ENCODE measurements at places on chromosomes 5 and 9.

DNA sequence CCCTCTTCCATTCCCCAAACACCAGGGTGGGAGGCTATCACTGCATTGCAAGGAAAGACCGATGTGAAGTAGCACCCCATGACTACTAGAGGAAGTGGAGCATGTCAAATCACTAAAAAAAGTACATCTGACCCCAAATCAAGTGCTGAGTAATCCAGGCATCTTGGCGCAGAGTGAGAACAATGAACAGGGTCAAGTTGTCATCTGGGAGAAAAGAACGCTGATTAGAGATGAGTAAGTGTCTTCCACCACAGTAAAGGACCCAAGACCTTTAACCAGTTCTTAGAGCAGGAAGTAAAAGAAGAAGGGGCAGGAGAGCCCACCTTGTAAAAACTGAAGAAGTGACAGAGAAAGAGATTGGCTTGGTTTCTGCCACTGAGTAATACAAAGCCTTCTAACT, 75.0 kb upstream of the RAD23B start:
- no peak for DNase-seq

DNA sequence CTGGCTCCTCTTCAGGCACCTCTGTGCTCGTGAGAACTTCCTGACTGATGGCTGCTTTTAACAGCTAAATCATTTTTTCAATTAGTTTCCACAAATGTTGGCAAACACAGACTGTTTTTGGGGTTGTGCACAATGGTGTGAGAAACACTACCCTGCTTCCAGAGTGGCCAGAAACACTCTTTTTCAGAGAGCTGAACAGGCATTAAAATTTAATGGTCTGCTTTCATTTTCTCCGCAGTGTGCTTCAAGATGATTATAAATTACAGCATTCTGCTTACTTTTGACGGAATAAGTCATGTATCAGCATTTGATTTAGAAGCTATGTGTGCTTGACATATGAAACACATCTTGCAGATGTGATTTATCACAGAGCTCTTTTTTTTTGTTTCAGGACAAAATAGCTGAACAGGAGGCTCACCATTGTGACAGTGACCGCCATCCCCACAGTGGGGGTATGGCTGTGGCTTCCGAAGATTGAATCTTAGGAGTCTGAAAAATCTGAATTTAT, 454.5 kb upstream of the ZNF608 start:
- no peak for DNase-seq

- DNase-seq: no peak
Measured at GRCh38 chr5:179171251-179171815, 111.2 kb downstream of the ZNF354C start.

- DNase-seq: no peak
Measured at GRCh38 chr9:70642341-70642740, 227.9 kb upstream of the KLF9 start.

DNA sequence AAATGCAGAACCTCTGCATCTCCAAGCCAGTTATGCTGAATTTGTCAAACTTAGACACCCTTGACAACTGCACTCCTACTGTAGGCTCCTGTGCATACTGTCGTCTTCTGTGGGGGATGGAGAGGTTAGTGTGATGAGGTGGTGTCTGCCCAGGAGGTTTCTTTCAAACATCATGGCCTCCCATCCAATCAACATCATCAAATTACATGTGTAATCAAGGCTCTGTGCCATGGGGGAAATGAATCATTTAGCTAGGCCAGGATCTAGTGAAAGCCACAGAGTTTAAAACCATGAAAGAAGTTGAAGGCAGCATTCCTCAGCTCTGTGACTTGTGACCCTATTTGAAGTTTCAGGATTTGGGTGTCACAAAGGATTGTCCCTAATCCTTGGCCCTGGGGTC, 240.6 kb downstream of the MARCHF11 start:
- no peak for DNase-seq

DNA sequence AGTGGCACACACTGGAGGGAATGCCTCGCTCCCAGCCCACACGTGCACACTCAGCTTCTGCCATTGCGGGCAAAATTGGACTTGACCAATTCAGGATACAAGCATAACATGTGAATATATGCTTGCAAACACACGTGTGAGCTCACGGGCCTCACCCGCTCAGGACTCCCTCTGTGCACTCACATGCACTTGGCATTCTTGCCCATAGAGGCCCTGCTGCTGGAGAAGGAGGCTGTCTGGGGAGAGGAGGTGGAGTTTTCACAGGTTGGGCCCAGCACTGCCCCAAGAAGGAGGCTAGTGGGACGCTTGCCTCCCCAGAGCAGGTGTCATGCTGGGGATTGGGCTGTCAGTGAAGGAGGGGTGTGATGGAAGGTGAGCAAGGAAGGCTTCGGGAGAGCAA, 1.7 kb downstream of the MYMK start:
- no peak for DNase-seq

DNA sequence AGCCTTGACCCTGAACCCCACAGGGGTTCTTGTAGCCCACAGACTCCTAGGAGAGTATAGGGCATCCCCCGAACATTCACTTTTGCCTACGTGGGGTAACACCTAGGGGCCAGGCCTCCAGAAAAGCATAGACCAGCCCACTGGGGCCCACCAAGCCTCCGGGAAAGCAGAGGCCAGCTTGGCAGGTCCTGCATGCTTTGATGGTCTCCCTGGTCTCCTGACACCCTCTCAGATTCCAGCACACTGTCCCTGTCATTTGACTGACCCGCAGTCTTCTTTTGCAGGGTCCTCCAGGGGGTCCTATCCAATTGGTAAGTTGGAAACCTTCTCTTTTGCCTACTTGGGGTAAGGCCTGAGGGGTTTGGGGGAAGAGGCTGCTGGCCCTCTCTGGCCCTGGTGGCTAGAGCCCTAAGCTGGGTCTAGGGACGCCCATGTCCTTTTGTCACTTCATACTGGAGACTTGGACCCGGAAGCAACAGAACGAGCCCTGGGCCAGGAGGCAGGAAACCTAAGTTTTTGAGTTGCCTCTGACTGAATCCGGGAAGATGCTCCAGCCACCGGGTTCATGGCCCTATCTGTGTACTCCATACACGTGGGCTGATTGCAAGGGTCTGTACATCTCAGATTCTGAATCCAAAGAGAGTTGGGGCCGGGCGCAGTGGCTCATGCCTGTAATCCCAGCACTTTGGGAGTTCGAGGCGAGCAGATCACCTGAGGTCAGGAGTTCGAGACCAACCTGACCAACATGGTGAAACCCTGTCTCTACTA, 20.9 kb upstream of the ORM1 start:
- no peak for DNase-seq

DNA sequence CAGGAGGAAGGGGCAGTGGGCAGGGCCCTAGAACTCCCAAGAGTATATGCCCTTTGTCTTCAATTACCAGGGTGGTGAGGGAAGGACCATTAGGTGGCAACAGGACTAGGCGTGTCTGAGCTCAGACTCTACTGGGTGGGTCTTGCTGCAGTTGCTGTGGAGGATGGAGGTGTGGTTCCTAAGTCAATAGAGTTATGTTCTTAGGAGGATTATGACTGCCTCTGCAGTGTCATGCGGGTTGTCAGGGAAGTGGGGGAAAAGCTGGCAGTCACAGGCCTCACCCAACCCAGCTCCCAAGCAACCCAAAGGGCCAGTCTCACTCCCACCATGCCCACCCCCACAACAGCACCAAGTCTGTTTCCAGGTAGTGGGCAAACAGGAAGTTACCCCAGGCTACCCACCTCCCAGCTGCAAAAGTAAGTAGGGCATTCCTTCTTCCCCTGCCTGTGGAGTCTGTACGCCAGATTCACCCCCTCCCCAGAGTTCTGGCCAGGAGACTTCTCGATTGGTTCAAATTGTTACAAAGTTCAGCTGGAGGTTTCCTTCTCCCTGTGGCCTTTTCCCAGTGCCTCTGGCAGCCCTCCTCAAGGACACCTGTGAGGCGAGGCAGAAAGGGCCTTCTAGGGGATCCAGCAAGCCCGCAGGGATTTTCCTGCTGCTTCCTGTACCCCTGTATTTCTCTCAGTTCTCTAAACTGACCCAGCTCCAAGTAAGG, 145.3 kb downstream of the HINT1 start:
- DNase-seq: no peak

- DNase-seq: no peak
Measured at GRCh38 chr5:151477101-151477500, 29.7 kb downstream of the SLC36A1 start.

GRCh38 chr5:81650987-81651386, 99.9 kb downstream of the SSBP2 start:
- DNase-seq: no peak

GRCh38 chr9:26955222-26955903, 849 bp upstream of the IFT74 start:
- DNase-seq: no peak

DNA sequence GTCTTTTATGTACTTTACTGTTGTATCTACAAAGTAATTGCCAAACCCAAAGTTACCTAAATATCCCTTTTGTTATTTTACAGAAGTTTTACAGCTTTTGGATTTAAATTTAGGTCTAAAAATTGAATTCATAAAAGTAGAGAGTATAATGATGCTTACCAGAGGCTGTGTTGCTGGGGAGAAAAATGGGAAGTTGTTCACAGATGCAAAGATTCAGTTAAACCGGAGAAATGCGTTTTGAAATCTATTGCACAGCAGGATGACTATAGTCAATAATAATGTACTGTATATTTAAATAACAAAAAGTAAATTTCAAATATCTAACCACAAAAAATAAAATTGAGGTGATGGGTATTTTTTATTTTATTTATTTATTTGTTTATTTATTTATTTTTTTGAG, 2.6 kb upstream of the ANKRD18A start:
- DNase-seq: no peak

GRCh38 chr5:119286511-119287488, 69.0 kb upstream of the TNFAIP8 start:
- DNase-seq: no peak

GRCh38 chr5:180563994-180564393, 27.3 kb downstream of the SCGB3A1 start:
- no peak for DNase-seq

GRCh38 chr9:132989414-132989996, 11.0 kb downstream of the GFI1B start:
- no peak for DNase-seq

DNA sequence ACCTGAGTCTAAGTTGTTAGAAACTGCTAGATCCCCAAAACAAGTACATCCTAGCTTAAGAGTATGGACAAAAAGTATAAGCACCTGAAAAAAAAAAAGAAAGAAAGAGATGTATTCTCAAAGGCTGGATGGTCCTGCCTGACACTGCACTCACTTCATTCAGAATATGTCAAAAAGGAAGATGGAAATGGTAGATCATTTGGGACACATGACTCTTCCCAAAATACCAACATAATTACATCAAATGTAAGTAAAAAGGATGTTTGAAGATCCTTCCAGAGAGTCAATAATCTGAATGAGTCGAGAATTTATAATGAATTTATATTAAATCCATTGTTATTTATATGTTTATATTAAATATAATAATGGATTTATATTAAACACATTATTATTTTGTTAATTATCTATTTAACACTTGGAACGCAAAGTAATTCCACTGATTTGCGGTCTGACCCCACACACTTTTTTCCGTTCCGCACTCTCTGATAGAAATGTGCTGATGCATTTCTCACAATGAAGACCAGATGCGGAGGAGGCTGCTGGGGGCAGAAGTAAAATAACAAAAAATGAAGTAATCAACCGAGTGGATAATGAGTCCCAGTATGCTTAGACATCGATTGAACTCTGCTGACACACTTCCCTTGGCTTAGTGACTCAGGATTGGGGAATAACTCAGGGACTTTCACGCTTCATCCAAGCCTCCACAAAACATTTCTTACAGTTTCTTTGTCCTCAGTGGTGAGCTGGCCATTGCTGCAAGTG, 201.2 kb downstream of the ADAMTS12 start:
- DNase-seq: no peak

GRCh38 chr9:105447386-105447813, 434 bp upstream of the FSD1L start:
- DNase-seq: no peak

- peak; percentile 14 for DNase-seq
Measured at GRCh38 chr5:37665272-37665671, 174.6 kb downstream of the GDNF start.
